ENCODE measurements at places on chromosomes 2 and 18.

DNA sequence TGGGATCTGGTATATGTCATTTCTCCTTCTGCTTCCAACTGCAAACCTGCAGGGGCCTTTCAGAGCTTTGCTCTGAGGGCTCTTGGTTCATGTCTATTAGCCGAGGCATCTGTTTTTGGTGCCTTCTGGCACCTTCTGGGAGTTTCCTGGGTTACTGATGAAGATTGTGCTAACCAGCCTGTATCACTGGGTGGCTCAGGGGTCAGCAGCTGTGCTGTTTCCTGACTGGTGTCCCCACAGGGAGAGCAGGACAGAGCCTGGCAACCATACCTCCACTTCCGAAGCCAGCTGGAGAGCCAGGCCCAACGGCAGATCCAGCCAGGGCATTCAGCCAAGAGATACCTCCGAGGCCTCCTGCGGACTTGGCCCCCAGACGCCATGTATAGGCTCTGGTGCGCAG, 17.5 kb downstream of the KIAA2012 start:
- no peak for DNase-seq

GRCh38 chr2:233449081-233449901, 95.0 kb downstream of the DGKD start:
- no peak for DNase-seq

GRCh38 chr2:7738596-7738995, 821.4 kb downstream of the RNF144A start:
- DNase-seq, result no peak

GRCh38 chr18:59454909-59455727, 96.1 kb upstream of the LMAN1 start:
- no peak for DNase-seq

- no peak for DNase-seq
Observed at GRCh38 chr2:27294928-27295327, 12.7 kb downstream of the TRIM54 start.

DNA sequence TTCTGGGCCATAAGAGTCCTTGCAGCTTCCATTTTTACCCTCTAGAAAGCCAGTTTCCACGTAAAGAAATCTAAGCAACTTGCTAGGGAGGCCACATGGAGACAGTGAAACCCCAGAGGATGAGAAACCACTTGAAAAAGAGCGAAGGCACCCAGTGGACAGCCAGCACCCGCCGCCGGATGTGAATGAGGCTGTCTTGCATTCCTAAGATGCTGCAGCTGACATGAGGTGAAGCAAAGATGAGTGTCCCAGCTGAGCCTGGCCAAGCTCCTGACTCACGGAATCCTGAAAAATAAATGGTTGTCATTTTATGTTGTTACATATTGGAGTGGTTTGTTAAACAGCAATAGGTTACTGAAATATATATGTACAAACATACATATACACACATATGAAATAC, 65.9 kb upstream of the STPG4 start:
- no peak for DNase-seq

GRCh38 chr18:67577386-67577785, 60.9 kb upstream of the DSEL start:
- DNase-seq, result no peak

DNA sequence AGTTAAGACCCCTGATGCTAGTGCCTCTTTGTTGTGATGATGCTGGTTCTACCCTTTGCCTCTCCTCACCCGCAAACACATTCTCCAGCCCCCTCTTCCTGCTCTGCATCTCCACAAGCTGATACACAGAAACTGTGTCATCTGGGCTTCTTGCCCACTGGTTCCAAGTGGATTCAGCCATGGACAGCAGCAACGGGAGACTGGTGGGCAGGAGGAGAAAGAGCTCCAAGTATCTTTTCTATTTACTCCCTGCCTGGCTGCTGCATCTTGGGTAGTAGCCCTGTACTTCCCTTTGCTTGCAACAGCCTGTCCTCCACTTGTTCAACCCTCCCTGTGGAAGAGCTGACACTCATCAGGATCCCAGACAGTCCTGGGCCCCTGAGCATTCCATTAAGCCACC, 655.1 kb upstream of the RAB6C start:
- no peak for DNase-seq

DNA sequence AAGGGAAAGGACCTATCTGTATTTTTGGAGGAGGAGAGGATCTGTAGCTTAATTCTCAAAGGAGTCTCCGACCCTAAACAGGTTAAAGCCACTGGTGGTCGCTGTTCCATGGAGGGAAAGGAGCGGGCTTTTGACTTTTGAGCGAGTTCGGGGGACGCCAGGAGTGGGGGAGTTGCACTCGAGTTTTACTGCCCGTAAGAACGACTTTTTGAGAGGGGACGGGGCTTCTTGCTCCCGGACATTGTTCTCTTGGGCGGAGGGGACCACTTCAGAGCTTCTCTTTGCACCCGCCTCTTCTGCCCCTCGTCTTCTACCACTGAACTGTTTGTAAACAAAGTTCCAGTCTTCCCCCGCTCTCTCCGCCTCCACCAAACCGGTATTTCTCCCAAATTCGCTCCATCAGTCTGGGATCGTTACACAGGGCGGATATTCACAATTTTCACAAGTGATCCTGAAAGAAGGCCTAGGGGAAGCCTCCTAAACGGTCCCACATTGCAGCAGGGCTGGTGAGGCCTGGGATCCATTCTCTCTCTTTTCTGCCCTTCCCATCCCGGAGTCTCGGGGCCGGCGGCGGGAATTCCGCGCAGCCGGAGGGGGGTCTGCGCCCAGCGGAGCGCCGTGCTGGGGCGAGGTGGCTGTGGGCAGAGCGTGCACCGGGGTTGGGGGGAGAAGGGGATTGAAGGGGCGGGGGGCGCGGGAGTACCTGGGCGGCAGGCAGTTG, 6.6 kb downstream of the DLX2 start:
- DNase-seq, result no peak

DNA sequence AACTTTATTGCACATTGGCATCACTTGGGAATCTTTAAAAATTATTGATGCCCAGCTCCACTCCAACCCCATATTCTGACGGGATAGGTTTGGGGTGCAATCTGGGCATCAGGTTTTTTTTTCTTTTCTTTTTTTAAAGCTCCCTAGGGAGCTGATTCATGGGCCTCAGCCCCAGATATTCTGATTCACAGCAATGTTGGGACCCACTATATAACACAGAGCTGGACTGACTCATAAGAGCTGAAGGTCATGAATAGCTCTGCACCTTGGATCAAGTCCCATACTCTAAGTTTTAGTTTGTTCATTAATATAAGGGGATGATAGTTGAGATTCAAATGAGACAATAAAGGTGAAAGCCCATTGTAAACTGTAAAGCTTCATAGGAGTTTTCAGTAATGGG, 191.1 kb upstream of the REV1 start:
- DNase-seq, result no peak

GRCh38 chr2:84458551-84459017, 496 bp downstream of the SUCLG1 start:
- no peak for DNase-seq

DNA sequence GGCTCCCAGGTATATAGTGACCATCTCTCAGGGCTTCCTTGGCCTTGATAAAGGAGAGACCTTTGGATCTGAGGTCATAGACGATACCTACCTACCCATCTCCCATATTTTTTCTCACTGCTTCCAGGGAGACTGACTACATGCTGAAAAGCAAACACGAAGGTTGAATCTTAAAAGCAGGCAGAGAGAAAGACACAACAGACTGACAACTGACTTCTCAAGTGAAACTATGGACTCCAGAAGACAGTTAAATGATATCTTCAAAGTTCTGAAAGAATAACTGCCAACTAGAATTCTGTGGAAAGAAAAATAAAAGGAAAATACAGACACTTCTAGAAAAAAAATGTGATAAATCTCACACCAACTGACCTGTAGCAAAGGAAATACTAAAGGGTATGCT, 76.5 kb upstream of the HAAO start:
- DNase-seq, result no peak

DNA sequence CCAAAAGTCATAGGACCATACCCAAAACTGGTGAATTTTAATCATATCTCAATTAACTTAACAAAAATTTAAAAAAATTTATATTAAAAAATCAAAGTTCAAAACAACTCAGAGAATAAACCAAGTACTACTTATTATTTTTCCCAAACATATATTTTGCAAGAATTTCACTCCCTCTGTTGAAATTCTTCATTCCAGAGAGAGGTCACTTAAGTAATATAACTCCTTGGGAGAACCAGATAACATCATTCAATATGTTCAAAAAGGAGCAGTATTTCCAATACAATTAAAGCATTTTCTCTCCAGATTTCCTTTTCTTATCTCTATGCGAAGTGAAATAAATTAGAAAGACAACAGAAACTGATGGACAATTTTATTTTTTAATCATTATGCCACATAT, 165.9 kb upstream of the RND3 start:
- DNase-seq, result no peak

All from iPS DF 19.7 (cell line).